Muscle of leg (tissue), 16 donors: ENCODE measurements at places on chromosomes 13 and 19. TPM values are rescaled to one million over a fixed set of nuclear protein-coding genes. Genes with fewer than 3 reads are reported as not detected.
A peak's percentile ranks its signal among the peaks of the same experiment; 100 is the strongest.

ZNF763 gene
- 2.5 TPM for total RNA-seq

DNA sequence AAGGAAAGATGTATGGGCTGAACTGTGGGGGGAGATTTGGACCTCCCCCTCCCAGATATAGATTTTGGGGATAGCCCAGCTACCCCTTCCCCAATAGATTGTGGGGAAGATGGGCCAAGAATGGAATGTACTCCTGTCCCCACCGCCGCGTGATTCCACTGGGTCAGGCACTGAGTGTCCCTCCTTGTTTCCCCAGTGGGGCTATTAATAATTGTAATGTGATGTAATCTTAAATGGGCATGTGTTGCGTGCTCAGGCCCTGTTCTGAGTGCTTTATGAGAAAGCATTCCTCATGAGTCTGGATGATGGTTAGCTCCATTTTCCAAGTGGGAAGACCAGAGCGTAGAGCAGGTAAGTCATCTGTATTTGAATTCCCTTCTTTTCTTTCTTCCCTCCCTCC lies 1.4 kb downstream of the PSMD8 start:
- peaks cover 4% of the 10 kb centered on the region for H3K27me3 ChIP-seq
- H3K4me1 ChIP-seq, result peaks cover 20% of the 10 kb centered on the region
- peak; percentile 36 for DNase-seq
- H3K36me3 ChIP-seq, result peaks cover 37% of the 10 kb centered on the region

DNA sequence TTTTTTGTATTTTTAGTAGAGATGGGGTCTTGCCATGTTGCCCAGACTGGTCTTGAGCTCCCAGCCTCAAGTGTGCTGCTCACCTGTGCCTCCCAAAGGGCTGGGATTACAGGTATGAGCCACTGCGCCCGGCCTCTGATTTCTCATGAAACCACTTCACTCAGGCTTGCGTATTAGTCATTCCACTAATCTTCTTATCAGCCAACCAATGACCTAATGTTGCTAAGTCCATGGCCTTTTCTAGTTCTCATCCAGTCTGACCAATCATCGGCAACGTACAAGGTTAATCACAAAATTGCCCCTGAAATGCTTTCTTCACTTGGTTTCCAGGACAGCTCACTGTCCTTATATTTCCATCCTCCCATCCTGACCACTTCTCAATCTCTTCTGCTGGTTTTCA lies 605.3 kb upstream of the SLC10A2 start:
- no peak overlapping the region for H3K4me3 ChIP-seq
- H3K27me3 ChIP-seq, result no peaks in the 10 kb centered on the region
- H3K4me1 ChIP-seq, result no peaks in the 10 kb centered on the region

DNA sequence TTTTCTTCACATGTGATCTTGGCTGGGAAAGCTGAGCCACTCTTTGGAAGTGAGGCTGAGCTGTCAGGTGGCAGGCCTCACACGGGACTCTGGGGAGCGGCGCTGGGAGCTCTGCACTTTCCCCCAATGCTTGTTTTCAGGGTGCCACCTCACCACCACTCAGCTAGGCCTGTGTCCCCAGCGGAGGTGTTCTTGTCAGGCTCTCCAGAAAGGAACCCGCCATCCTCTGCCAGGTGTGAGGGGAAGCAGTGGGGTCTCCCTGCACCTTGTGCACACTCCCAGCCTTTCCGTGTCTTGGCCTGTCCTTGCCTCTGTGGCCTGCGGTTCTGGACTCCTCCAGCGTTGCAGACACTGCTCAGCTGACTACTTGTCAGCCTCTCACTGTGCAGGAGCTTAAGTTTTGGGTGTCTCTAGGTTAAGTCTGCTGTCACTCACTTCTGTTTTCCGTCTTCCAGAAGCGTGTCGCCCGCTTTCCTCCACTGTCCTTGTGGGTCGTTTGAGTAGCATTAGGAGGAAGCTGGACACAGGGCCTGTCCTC lies 51.9 kb downstream of the GGACT start:
- no peaks in the 10 kb centered on the region for H3K4me1 ChIP-seq
- DNase-seq, result no peak
- no peak overlapping the region for H3K4me3 ChIP-seq
- peaks cover 2% of the 10 kb centered on the region for H3K27me3 ChIP-seq

GRCh38 chr13:98487522-98487921 lies 89.4 kb downstream of the STK24 start:
- DNase-seq, result no peak
- H3K27ac ChIP-seq, result no peak overlapping the region
- peaks cover 2% of the 10 kb centered on the region for H3K36me3 ChIP-seq
- no peaks in the 10 kb centered on the region for H3K27me3 ChIP-seq

DNA sequence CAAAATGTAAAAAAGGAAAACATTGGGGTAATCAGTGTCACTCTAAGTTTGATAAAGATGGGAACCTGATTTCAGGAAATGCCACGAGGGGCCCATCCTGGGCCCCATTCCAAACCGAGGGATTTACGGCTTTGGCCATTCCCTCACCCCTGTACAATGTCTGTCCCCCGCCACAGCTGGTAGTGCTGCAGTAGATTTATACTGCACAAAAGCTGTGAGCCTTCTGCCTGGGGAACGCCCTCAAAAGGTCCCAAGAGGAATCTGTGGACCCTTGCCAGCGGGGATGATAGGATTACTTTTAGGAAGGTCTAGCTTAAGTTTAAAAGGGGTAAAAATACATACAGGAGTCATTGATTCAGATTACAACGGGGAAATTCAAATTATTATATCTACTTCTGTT lies 173.4 kb upstream of the SGCG start:
- no peaks in the 10 kb centered on the region for H3K36me3 ChIP-seq
- no peaks in the 10 kb centered on the region for H3K27me3 ChIP-seq
- DNase-seq, result peak; percentile 75
- peak overlapping the region; percentile 13 for H3K27ac ChIP-seq
- H3K4me3 ChIP-seq, result no peak overlapping the region
- peaks cover 4% of the 10 kb centered on the region for H3K4me1 ChIP-seq

- no peak overlapping the region for H3K4me3 ChIP-seq
- H3K27me3 ChIP-seq, result no peaks in the 10 kb centered on the region
- H3K27ac ChIP-seq, result no peak overlapping the region
- H3K36me3 ChIP-seq, result no peaks in the 10 kb centered on the region
- no peaks in the 10 kb centered on the region for H3K4me1 ChIP-seq
- no peak for DNase-seq
Measured at GRCh38 chr13:73585236-73585635, 526.4 kb downstream of the KLF5 start.

DNA sequence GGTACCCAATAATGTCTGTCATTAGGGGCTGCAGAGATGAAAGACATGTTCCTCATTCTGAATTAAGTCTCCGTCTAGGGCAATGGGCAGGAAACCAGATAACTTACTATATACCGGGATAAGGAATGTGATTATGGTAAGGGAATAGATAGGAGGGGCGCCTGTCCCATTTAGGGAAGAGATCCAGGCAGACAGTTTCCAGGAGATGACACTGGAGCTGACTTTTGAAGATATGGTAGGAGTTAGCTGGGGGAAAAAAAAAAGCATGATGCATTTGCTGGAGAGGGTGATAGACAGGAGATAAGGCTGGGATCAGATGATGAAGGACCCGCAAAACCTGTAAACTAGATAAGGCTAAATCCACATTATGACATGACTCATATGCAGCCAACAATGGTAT lies 340.7 kb downstream of the DCT start:
- no peaks in the 10 kb centered on the region for H3K36me3 ChIP-seq
- H3K27me3 ChIP-seq, result no peaks in the 10 kb centered on the region
- no peak overlapping the region for H3K4me3 ChIP-seq
- no peak overlapping the region for H3K27ac ChIP-seq

ZNF575 gene
- 0.62 TPM for total RNA-seq

GRCh38 chr19:3276341-3276799 lies 51.9 kb downstream of the CELF5 start:
- H3K27ac ChIP-seq, result no peak overlapping the region
- H3K4me1 ChIP-seq, result peaks cover 2% of the 10 kb centered on the region
- no peak overlapping the region for H3K4me3 ChIP-seq
- no peaks in the 10 kb centered on the region for H3K36me3 ChIP-seq
- peaks cover 46% of the 10 kb centered on the region for H3K27me3 ChIP-seq
